ENCODE measurements at places on chromosomes 1 and 21.

- no peak for DNase-seq
These were observed 126.9 kb downstream of the FAF1 start for GRCh38 chr1:50833216-50833615.

GRCh38 chr1:228846952-228847351 is 111.7 kb downstream of the RHOU start:
- DNase-seq = no peak

DNA sequence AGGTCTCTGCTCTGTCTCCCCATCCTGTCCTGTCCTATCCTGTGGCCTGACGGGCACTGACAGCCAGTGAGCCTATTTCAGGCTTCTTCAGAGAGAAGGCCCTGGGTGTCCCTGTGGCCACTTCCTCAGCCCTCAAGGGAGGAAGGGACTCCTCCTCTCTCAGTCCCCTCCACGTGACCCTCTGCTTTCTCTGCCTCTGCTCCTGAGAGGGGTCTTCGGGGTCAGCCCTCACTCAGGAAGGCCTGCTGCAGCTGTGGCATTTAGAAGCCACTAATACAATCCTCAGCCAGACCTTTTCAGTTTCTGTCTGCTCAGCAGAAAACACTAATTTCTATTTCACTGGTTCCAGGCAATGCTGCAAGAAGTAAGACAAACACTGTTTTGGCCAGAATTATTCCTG is 43.6 kb upstream of the ETV3 start:
- DNase-seq = no peak

DNA sequence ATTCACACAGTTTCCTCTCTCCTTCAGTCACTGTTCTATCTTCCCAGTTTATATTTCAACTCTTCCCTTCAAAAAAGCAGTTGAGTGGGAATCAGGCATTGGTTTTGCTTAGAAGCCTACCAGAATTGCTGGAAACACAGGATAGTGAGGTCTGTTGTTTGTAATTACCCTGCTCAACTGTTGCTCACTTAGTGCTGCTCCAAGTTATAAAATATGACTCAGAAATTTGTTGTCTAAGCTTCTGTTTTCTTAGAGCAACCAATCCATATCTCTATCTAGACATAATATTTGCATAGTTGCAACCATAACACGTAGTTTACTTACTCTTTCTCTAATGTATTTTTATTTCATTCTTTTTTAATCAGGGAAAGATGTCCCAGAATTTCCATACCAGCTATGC is 87.9 kb downstream of the MACF1 start:
- DNase-seq = no peak

DNA sequence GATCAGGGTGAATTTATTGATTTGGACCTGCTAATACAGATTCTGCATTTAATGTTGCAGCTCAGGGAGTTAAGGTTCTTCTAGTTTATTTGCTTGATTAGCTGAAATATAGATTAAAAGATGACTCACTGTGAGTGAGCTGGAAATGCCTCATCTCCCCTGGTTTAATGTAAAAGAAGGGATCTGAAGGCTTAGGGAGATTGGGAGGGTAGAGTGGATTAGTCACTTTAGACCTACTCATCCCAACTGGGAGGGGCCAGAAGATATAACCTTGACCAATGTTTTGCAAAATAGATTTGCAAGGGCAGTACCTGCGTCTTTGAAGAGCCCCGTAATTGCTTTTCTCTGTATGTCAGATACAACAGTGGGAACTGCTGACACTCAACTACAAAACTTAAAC is 922.8 kb upstream of the ADGRL4 start:
- no peak for DNase-seq

GRCh38 chr21:44021064-44021463 is 9.0 kb downstream of the TRAPPC10 start:
- DNase-seq = no peak

GRCh38 chr1:7953850-7954609 is 7.5 kb upstream of the PARK7 start:
- DNase-seq = peak; percentile 57

DNA sequence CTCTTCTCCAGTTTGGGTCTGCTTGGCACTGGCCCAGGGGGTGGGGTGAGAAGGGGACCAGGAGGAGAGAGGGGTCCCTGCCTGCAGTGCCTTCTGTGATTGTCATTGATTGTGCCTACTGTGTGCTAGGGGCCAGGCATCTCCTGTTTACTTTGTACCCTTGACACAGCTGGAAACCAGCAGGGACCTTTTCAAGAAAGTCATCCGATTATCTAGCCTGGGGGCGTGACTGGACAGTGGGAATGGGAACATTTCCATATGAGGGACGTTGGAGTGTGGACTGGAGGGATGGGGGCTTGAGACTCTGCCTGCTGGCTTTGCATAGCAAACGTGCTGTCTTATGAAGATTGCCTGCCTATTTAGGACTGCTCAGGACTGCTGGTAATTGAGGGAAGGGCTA is 19.8 kb upstream of the DMBX1 start:
- DNase-seq = no peak

- no peak for DNase-seq
These were observed 14.7 kb upstream of the SSX2IP start for GRCh38 chr1:84704872-84705417.

- peak; percentile 4 for DNase-seq
These were observed 24.4 kb upstream of the CLDN14 start for GRCh38 chr21:36504067-36505058.

GRCh38 chr1:173253046-173253445 is 45.9 kb upstream of the TNFSF4 start:
- DNase-seq = no peak

- no peak for DNase-seq
These were observed 123.6 kb upstream of the SPATA6 start for GRCh38 chr1:48595613-48596012.

DNA sequence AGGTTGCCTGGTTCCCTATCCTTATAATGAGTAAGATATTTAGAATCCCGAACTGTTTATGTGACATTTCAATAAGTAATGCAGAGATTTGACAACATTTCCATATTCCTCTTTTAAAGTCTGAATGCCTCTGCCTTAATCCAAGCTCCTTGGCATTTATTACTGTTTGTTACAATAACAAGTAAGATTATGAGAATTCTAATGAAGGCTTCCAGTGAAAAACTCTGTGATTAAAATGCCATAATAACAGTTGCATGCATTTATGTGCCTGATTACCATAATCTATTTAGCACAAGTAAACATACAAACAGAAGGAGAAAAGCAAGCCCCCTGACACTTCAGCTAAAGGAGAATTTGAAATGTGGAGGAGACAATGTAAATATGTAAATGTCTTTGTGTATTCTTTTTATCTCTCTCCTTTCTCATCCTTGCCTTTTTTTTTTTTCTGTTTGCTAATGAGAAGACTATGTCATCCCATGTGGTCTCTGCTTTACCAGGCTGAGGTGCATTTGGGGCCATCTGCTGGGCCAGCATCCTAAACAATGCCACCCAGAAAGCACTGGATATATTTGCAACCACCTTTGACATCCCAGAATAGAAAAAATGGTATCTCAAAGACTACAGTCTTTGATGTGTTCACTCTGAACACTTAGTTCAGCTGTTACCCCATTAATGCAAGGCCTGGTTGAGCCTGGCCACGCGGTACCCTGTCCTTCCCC is 17.2 kb upstream of the OLIG2 start:
- no peak for DNase-seq

- DNase-seq = no peak
These were observed 103.9 kb upstream of the TSPAN2 start for GRCh38 chr1:115193046-115193828.

GRCh38 chr1:230705289-230706019 is 8.5 kb downstream of the AGT start:
- DNase-seq = no peak

DNA sequence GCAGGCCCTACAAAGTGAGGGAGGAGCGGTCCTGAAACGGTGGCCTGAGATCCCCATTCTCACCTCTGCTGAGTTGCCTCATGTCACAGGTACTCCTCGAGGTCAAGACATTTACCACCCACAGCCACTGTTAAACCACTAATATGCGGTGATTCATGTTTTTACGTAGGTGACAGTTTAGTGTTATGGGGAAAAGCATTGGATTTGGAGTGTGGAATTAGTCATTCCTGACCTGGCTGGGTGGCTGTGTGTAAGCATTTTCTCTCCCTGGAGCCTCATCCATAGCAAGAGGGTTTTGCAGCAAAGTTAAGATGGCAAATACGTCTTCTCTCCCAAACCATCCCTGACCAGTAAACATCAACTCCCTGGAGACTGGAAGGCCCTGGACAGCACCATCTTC is 57.8 kb upstream of the KCNJ6 start:
- no peak for DNase-seq

GRCh38 chr21:40158366-40158765 is 291.1 kb downstream of the PCP4 start:
- DNase-seq = no peak

DNA sequence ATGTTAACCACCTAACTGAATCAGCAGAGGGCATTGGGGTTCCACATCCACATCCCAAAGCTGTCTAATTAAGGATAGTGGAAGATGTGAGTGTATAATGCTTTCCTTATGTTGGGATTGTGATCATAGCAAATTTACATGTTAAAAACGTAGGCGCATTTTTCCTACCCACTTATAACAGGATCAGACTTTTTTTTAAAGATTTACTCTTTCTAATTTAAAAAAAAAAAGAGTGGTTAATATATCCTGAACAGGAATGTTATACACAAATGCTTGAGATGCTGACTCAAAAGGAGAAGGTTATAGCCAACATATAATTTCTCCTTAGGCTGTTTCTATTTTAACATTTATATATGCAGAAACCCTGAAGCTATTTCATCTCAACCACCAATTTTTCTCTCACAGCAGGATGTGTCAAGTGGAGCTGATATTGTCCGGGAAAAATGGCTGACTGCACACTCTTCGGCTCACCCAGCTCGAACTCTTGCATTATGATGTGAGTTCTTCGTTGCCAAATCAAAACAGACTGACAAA is 40.3 kb downstream of the RGS5 start:
- no peak for DNase-seq

DNA sequence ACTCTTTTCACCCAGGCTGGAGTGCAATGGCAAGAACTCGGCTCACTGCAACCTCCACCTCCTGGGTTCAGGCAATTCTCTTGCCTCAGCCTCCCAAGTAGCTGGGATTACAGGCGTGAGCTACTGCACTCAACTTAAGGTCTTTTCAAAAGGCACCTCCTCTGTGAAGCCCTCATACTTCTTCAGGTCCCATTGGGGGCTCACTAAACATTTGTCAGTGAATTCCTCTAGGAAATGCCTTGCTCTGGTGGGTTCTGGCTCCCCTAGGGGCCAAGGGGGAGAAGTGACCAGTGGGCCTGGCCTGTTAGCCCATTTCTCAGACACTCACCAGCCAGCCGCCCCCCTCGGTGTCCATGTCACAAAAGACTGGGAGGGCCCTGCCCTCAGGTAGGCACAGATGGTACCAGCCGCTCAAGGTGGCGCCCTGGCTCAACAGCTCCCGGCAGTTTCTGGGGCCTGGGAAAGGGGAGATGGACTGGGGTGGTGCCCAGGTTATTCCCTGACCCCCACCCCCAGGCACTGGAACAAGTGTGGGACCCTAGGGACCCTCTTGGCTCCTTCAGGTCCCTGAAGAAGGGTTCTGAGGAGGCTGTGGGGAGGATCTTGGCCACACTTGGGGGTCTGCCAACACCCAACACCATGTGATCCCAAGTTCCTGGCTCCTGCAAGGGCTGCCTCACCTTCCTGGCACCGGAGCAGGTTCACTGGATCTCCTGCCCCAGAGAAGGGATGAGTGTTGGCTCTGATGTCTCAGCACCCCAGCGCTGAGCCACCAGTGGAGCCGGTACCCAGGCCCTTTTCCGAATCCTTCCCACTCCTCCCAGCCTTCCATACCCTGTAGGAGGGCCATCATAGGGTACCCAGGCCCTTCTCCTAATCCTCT is 1.6 kb downstream of the FCN3 start:
- no peak for DNase-seq

- no peak for DNase-seq
These were observed 25.0 kb downstream of the LRRC8C start for GRCh38 chr1:89657886-89658285.

DNA sequence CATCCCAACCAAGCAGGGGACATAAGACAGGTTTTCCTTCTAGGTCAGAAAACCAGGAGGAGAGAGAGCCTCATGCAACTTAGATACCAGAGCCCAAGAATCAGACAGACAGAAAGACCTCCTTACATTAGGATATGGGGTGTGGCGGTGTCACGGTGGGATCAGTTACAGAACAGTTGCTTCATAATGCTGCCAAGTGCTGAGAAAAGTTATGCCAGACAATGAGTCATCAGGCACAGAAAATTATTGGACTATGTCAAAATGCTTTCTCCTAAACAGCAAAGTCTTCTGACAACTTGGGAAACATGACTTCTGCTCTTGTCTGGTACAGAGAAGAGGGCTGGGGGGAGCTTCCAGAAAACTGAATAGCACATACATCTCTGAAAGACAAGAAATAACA is 1120.2 kb upstream of the TMPRSS15 start:
- no peak for DNase-seq

DNA sequence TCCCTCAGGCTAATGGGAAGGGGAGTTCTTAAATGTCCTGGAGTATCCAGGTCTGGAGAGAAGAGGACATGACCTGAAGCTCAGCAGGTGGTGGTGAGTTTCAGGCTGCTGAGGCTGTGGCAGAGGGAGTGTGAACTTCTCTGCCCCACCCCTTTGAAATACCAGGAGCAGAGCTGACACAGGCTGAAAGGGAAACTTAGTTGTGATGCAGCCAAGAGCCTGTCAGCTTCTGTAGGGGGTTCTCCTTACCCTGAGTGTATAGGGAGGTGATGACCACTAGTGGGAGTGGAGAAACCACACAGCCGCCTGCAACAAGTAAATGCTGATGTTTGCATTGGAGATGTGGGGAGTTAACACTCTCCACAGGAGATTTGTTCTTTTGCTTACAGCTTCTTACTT is 152.3 kb downstream of the FCRL5 start:
- DNase-seq = no peak

- no peak for DNase-seq
These were observed 85.2 kb upstream of the HMCN1 start for GRCh38 chr1:185648858-185649589.

- no peak for DNase-seq
These were observed 27.8 kb upstream of the CCSAP start for GRCh38 chr1:229370601-229371021.

- DNase-seq = no peak
These were observed 557.4 kb upstream of the ZRANB2 start for GRCh38 chr1:71638081-71638766.

All from stimulated activated CD8-positive, alpha-beta memory T cell treated with anti-CD3 and anti-CD28 coated beads, Interleukin-15, amount 100 ng/mL, for 1 hour (primary cell).